ENCODE measurements at places on chromosomes 6 and 20.

GRCh38 chr6:6543181-6543879 is 45.2 kb upstream of the LY86 start:
- no peak for DNase-seq

GRCh38 chr20:50389808-50390684 is 120.1 kb upstream of the PTPN1 start:
- DNase-seq = no peak

DNA sequence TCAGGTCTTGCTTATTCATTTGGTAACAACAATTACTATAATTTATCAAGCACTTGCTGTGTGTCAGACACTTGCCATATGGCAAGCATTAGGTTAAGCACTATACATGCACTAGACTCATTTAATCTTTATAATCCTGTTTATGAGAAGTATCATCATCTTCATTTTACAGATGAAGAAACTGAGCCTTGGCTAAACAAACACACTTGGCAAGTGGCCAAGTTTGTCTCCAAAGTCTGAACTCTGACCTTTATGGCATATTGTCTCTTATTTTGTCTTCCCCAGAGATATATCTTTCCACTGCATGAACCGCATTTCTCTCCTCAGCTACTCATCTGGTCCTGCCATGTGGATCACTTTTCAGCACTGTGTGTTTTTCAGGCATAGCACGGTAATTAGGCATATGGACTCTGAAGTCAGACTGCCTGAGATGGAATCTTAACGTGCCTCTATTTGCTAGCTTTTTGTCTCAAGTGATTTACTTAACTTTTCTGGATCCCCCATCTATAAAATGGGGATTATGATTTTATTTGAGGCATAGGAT is 4.7 kb downstream of the ADGRF5 start:
- no peak for DNase-seq

DNA sequence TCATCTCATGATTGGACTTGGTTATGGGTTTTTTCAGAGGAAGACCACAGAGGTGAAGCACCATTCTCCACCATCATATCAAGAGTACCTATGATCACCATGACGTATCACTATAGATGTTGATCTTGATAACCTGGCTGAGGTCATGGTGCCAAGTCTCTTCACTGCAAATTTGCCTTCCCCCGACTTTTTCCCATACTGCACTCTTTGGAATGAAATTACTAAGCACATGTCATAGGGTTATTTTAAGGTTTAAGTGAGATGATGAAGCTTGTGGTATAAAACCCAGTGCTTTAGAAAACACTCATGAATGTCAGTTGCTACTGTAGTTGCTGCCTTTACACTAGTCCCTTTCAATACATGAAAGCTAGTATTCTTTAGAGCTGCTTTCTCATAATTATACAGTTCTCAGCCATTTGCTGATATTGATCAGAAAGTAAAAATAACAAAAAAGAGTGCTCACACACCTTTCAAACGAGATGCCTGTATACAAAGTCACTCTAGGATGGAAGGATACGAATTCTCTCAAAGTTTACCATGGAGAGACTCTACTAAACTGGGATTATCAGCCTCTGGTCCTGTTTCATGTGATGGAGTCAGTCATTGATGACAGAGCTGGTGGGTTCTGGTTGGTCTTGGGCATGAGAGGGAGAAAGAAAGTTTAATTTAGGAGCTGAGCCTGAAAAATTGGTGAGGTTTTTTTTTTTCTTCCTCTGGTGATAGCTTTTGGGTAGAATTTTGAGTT is 228.1 kb downstream of the PRL start:
- DNase-seq = no peak

DNA sequence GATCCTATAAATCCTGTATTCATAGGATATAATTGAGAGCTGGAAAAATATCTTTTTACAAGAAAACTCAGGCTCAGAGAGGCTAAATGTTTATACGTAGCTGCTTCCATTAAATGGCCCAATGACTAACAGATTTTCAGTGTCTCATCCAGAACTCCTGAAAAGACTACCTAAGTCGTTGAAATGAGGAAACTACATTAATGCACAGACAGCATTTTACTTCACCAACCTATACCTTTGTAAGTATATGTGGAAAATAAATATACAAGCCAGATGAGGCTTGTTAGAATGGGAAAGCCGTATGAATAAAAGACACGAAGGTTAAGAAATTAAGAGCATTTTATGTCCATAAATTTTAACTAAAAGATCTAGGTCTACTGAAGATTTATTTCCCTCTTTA is 8.4 kb upstream of the SNX14 start:
- DNase-seq = no peak

GRCh38 chr6:53939830-53940229 is 145.0 kb downstream of the LRRC1 start:
- no peak for DNase-seq

GRCh38 chr6:164151161-164152120 is 736.9 kb downstream of the QKI start:
- DNase-seq = no peak

DNA sequence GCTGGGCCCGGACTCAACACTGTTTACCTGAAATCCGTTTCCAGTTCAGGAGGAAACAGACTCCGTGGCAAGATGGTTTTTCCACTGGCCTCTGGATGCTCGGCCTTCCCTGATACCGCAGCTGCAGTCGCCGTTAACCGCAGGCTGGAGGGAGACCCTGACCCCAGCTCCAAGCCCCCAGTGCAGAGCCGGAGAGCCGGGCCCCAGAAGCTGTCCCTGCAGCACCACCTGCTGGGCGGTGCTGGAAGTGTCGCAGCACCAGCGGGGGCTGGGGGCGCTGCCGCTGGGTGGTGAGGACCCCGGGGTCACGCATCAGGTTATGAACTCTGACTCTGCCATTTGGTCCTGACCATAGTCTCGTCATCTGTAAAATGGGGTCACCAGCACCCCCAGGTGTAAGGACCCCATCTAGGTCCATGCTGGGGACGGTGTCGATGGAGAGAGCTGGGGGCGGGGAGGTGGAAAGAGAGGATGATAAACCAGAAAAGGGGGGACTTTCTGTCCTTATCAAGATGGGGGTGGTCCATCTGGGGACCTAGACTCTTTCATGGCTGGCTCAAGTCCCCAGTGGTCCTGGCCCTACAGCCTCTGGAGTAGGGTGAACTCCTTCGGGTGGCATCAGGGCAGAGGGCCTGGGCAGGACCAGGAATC is 20.8 kb upstream of the CHRNA4 start:
- no peak for DNase-seq

- DNase-seq = no peak
These were observed 88.2 kb downstream of the PLG start for GRCh38 chr6:160790028-160790792.

DNA sequence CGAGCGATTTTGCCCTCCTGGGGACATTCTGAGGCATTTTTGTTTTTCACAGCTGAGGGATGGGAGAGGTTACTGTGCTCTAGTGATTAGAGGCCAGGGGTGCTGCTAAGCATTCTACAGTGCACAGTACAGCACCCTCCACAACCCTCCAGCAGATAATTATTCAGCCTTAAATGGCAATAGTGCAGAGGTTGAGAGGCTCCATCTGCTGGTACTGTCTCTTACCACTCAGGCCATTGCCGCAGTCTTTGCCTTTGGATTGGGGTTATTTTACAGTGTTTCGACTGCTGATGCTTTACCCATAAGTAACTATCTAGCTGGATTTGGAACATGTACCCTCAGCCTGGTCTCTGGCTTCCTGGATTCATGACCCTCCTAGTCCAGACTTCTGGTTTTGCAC is 705.3 kb downstream of the KIF16B start:
- DNase-seq = no peak

DNA sequence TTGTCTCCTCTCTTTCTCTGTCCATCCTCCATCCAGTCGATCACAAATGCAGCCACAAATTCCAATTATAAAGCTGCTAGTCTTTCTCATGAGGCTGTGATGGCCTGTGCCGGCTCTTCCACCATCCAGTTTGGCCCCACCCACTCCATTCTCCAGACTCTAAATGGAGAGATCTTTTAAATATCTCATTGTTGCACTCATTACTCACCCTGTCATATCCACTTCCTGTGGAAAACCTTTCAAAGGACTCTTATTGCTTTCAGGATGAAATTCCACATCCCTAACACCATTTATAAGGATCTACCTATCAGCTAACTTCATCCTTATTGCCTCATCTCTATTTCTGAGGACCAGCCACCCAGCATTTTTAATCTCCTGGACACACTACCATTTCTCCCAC is 70.6 kb downstream of the NRN1 start:
- no peak for DNase-seq

DNA sequence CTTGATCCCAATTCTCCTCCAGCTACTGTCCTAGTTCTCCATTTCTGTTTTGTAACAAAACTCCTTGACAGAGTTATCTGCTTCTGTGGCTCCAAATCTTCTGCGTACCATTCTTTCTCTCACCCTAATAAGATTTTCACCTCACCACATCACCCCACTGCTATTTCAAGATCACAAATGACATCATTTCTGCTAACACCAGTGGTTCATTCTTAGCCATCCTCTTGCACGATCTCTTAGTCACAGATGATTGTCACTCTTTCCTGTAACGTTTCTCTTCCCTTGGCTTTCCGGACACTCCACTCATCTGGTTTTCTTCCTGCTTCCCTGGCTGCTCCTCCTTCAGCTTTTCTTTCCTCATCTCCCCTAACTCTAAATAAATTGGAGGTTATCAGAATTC is 56.8 kb upstream of the FABP7 start:
- DNase-seq = no peak

GRCh38 chr6:6401401-6401800 is 80.9 kb upstream of the F13A1 start:
- no peak for DNase-seq

DNA sequence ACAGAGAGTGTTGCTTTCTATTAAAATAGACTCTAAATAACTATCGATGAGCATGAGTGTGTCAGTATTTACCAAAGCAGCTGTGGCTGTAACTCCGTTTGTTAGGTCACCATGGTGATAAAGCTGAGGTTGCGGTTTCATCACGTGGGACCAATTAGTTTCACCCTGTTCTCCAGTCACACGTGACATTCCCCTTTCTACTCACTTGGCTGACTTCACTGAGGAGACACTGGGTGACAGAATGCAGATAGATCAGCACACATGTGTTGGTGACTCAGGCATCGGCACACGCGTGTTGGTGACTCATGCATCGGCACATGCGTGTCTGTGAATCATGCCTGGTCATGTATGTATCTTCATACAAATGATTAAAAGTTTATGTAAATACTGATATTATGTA is 285.4 kb downstream of the THBS2 start:
- DNase-seq = no peak

DNA sequence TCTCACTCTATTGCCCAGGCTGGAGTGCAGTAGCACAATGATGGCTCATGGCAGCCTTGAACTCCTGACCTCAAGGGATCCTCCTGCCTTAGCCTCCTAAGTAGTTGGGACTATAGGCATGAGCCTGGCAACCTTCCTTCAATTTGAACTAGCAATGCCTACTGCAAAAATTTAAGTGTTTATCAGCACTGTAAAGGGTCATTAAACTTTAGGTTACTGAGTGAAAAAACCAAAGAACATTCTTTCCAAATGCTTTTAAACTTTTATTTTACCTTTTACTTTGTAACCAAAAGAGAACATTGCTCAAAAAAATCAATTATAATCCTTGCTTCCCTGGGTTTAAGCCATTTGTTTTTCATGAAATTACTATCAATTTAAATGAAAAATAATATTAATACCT is 101.0 kb upstream of the NHSL1 start:
- DNase-seq = no peak

GRCh38 chr6:47203266-47203937 is 106.3 kb downstream of the TNFRSF21 start:
- DNase-seq = no peak

DNA sequence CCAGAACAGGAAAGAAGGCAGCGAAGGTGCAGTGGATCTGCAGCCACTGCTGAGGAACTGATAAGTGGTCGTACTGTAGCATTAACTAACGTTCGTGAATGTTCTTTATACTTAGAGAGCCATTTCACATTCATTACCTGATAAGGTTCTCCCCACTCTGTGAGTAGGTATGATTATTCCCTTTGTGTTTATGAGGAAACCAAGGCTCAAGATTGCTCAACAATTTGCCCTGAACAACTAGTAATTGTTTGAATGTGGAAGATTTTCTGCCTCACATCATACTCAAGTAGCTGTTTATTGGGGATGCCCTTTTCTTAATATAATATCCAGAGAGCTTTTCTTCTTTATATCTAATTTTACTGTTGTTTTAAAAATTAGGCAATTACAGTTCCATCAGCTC is 24.9 kb upstream of the ELOVL5 start:
- DNase-seq = no peak

DNA sequence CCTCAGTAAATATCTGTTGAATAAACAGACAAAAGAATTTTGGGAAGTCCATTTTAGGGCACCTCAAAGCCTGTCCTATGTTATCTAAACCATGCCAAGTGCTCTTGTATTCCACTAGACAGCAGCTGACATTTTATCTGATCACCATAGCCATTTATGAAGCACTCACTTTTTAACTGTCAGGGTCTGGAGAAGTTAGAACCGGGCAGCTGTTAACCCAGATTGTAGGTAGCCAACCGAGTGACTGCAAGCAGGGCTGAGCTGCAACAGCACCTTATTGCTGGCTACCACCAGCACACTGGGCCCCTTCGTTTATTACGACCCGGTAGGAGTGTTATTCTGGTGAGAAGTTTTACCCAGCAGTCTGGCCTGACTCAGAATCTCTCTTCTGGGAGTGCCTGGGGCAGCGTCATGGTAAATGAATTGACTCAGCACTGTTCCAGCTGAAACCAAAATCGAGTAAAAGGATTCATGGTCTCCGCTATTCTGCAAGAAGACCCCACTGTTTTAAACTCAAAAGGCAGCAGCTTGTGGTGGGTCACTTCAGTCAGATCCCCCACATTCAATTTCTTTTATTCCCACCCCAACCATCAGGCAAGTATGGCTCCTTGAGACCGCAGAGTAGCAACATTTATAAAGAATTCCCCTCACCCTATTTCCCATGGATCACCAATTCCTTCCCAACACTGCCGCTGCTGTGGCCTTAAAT is 1.7 kb downstream of the UBE2V1 start:
- DNase-seq = no peak

DNA sequence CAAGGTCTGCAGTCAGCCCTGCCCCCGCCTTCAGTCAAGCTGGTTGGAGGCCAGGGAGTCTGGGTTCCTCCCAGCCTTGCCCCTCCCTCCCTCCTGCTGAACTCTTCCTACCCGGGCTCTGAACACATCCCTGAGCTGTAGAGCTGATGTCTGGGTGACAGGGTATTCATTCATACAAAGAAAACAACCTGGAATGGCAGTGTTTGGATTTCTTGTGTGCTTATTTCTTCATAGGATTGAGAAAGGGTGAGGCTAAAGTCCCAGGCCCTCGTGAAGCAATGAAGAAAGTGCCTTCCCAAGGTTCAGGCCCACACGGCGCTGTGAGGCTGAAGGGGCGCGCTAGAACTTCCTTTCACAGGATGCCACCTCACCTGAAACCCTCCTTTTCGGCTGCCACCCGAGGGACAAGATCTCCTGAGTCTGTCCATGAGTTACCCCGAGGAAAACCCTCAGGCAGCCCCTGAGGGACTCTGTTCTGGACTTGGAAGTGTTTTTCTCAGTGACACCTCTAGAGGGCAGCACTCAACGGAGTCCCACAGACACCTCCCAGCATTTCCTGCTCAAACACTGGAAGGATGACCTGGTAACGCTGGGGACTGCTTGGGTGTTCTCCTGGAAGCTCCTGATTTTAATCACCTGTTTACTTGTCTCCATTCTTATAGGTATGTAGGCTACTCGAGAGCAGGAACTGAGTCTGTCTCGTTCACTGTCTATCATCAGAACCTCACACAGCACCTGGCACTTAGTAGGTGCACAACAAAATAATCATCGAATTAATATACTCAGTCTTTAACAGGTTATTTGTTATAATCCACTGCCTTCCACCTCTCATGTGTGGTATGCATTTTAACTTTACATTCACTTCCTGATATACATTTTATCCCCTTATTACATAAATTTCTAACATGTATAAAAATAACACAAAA is 11.8 kb upstream of the GSTA1 start:
- peak; percentile 4 for DNase-seq

- DNase-seq = no peak
These were observed 322.2 kb downstream of the PLCB1 start for GRCh38 chr20:8454137-8454712.
